ENCODE measurements at places on chromosomes 1 and 21. TPM values are rescaled to one million over a fixed set of nuclear protein-coding genes. Genes with fewer than 3 reads are reported as not detected.

ADCY10 gene
- polyA plus RNA-seq: 0.04 TPM

CLCA4 gene
- polyA plus RNA-seq: 1.5 TPM

DNA sequence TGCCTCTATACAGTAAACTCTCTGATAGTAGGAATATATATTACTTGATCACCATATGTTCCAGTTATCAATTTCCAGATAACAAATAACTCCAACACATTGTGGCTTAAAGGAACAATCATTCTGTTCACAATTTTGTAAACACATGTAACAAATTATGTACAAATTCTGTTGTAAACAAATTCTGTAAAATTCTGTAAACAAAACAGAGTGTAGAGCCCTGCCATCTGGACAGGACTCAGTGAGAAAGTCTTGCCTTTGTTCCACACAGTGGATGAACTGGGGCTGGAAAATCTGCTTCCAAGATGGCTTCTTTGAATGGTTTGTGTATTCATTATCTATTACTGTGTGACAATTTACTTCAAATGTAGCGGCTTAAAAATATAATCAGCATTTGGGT is 69.0 kb upstream of the LRRC7 start:
- no peak overlapping the region for H3K4me3 ChIP-seq
- no peaks in the 10 kb centered on the region for H3K36me3 ChIP-seq
- peaks cover 12% of the 10 kb centered on the region for H3K4me1 ChIP-seq

DNA sequence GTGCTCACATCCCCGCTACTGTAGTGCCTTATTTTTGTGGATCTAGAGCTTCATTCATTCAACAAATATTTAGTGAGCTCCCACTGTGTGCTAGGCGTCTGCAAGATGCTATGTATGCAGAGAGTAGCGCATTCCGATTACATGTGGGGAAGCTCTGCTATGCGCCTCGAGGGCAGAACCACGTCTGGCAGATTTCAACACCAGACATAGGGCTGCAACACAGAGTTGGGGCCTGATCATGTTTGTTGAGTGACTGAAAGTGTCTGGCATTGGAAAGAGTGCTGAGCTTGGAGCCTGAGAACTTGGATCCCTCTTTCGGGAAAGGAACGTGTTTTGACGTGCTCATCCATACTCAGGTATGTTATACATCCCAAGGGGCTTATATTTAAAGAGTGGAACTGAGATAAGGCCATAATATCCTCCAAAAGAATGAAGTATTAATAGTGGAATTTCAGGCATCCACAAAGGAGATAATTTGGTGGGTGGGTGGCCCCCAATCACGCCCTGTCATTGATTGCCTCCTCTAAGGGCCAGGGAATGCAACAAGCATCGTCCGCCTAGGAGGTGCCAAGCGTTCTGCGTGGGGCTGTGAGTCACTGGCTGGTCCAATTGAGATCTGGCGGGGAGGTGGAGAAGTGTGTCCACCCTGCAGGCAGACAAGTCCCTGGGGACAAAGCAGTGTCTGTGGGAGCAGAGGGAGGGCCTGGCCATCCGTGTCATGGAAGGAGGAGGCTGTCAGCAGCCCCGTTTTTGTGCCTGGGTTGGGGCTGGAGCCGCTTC is 62.8 kb upstream of the ZBTB40 start:
- no peaks in the 10 kb centered on the region for H3K36me3 ChIP-seq
- H3K27me3 ChIP-seq: peaks cover 5% of the 10 kb centered on the region
- DNase-seq: peak; percentile 23
- H3K27ac ChIP-seq: peak overlapping the region; percentile 27

- no peaks in the 10 kb centered on the region for H3K27me3 ChIP-seq
- H3K27ac ChIP-seq: no peak overlapping the region
- H3K36me3 ChIP-seq: no peaks in the 10 kb centered on the region
- H3K4me1 ChIP-seq: peaks cover 19% of the 10 kb centered on the region
- DNase-seq: no peak
- no peak overlapping the region for H3K4me3 ChIP-seq
Observed at GRCh38 chr1:182293119-182293589, 98.4 kb downstream of the GLUL start.

All from keratinocyte (primary cell).